CD4-positive, alpha-beta T cell treated with Interleukin-12 subunit alpha and Interleukin-12 subunit beta, for 1 hour (primary cell): ENCODE measurements at places on chromosomes 7 and 10.
A peak's percentile ranks its signal among the peaks of the same experiment; 100 is the strongest.

DNA sequence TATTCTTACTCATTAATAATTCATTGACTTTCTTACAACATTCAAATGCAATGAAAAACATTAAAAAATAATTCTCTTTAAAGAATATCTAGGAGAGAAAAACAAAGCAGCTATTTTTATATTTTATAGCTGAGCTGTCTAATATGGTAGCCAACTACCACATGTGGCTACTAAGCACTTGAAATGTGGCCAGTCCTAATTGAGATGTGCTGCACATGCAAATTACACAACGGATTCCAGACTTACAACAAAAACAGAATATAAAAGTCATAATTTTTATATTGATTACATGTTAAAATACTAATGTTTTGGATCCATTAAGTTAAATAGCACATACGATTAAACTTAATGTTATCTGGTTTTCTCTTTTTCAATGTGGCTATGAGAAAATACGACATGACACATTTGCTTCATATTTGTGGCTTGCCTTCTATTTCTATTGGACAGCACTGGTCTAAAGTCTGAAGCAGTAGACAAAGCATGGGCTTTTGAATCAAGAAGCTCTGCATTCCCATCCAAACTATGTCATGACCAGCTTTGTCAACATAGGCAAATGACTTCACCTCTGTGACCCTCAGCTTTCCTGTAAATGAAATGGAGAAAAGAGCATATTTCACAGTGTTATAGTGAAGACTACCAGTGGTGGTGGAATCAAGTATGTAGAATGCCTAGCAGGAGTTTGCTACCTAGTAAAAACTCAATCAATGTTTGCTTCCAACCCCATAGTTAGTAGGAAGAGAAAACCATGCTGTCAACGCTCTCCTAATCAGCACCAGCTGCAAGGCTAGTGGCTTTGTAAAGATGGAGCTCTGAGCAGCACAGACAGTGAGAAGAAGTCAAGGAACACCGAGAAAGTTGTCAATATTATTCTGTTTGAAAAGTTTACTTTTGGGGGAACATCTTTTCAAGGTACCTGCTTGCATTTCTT lies 37.1 kb upstream of the GDF10 start:
- DNase-seq = no peak

DNA sequence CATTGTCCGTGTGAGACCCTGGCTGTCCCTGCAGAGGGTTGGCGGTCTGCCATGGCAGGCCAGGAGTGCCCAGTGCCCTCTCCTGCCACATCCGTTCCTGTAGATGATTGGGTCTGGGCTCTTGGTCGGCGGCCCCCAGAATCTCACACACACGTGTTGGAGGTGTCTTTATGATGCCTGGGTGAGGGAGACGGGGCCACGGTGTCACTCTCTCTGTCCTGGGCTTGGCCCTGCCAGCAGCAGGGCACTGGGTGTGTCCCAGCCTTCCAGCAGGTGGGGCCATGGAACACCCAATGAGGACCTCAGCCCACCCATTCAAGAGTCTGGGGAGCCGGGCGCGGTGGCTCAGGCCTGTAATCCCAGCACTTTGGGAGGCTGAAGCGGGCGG lies 30.2 kb downstream of the UNC5B start:
- DNase-seq = no peak

GRCh38 chr7:40297741-40298311 lies 163.0 kb downstream of the SUGCT start:
- DNase-seq = no peak

GRCh38 chr10:76160446-76161300 lies 729.2 kb downstream of the LRMDA start:
- DNase-seq = no peak

DNA sequence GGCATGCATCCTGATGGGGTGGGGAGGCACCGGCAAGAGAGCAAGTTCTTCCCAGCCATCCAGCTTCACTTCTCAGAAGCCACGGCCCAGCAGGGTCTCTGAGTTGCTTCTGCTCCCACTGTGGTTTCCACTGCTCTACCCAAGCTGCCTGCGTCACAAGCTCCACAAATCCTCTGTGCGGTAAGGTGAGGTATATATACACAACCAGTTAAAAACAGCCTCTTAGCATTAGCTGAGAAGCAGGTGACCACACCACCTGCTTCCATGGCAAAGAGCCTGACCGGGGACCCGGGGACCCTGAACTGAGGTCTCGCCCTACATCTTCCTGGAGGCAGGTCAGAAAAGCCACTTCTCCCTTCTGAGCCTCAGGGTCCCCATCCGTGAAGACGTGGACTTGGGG lies 46.9 kb upstream of the NPFFR1 start:
- no peak for DNase-seq

DNA sequence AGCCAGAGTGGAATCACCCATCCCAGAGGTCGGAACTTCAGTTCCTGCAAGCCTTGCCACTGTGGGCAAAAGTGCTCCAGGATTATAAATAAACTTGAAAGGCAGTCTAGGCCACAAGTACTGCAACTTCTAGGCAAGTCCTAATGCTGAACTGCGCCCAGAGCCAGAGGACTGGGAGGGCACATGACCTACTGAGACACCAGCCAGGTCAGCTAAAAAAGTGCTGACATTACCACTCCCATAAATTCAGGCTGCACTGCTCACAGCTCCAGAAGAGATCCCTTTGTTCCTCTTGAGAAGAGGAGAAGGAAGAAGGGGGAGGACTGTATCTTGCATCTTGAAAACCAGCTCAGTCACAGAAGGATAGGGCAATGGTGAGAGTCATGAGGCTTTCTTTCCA lies 1084.1 kb upstream of the PHF14 start:
- DNase-seq = no peak

GRCh38 chr10:1638889-1639419 lies 98.4 kb downstream of the ADARB2 start:
- no peak for DNase-seq

DNA sequence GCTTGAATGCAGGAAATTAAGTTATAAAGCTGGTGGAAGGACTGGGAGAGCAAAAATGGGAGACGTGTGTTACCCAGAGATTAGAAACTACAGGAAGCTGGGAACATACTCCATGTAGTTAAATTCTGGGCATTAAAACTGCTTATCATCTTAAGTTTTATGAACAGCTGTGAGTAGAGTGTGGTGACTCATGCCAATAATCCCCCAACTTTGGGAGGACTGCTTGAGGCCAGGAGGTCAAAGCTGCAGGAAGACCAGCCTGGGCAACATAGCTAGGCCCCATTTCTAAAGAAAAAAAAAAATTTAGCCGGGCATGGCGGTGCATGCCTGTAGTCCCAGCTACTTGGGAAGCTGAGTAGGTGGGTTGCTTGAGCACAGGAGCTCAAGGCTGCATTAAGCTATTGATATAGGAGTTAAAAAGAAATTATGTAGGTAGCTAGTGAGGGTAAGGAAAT lies 56.2 kb upstream of the SEPHS1 start:
- no peak for DNase-seq

GRCh38 chr7:55110993-55111361 lies 92.2 kb downstream of the EGFR start:
- no peak for DNase-seq

GRCh38 chr7:22395222-22395621 lies 38.3 kb upstream of the RAPGEF5 start:
- no peak for DNase-seq

GRCh38 chr7:105141068-105141467 lies 127.1 kb downstream of the KMT2E start:
- peak; percentile 15 for DNase-seq

DNA sequence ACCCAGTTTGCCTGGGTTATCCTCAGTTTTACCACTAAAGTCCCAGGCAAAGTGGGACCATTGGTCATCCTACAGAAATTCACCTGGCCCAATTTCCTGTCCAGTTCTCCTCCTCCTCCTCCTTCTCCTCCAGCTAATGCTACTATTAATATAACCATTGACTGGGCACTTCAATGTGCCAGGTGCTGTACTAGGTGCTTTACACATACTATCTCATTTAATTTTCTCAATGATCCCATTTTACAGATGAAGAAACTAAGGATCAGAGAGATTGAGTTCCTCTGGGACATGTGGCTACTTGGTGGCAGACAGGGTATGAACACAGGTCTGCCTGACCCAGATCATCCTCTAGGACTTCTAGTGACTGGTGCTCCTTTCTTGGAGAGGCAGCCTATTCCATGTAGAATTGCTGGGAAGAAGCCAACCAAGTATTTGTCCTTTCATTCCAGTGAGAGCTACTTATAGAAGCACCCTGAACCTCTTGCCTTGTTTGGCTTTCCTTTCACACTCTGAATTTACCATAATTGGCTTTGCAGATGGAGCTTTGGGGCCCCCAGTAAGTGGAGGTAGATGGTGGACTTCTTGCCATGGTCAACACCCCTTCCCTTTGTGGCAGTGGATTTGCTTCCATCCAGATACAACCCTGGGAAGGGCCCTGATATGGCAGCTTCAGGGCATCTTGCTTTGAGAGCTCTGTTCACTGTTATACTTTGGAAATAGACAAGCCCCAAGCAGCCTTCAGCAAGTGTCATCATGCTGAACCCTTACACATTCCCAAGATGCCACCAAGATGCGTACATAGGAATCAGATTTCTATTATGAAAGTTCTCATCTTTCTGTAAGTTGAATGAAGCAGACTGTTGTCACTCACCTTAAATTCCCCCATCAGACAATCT lies 78.7 kb downstream of the MYOF start:
- no peak for DNase-seq

DNA sequence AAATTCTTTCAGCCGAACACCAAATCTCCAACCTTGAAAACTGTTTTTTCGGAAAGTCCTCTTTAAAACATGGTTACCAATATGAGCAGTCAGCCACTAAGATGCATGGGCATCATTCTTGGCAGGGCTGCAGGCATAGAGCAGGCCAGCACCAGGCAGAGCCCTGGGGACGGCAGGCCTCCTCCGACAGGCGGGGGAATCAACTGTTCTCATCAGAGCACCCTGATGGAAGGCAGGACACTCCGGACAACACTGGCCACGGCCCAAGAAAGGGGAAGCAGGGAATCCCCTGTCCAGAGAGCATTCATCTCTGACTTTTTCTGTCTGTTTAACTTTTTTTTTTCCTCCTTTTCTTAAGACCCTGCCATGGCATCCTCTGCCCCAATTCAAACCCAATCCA lies 1.4 kb upstream of the NOS3 start:
- DNase-seq = no peak

- no peak for DNase-seq
Measured at GRCh38 chr10:2278363-2278762, 541.0 kb upstream of the ADARB2 start.

- no peak for DNase-seq
Measured at GRCh38 chr10:63884426-63884825, 363.2 kb downstream of the REEP3 start.

DNA sequence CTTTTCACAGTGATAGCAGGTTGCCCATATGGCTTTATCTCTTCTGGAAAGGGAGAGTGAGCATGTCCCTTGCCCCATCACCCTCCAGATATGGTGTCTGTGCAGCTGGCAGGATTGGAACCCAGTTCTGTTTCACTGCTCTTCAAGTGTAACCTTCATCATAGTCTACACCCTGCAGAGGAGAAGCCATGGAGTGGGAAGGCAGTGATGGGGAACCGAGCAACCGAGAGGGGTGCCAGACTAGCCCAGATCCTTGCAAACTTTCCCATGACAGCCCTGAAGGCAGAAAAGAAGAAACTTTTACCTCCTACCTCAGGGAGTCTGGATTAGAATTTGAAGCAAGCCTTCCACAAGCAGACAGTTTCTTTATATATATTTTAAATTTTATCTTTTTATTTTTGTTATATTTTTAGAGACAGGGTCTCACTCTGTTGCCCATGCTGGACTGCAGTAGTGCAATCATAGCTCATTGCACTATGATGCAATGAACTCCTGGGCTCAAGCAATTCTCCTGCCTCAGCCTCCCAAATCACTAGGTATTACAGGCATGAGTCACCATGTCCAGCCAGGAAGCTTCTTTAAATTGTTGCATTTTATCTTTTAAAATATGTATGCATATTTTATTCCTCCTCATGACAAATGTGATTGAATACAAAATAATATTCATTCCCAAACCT lies 133.3 kb downstream of the KCNMA1 start:
- no peak for DNase-seq

GRCh38 chr7:6375348-6376101 lies 72.2 kb downstream of the DAGLB start:
- peak; percentile 25 for DNase-seq

GRCh38 chr10:102837230-102837721 lies at the start of gene CYP17A1:
Gene CYP17A1 (minus strand): TSS chr10:102837413. CDS start chr10:102837361, 52 bp downstream.
- DNase-seq = no peak

DNA sequence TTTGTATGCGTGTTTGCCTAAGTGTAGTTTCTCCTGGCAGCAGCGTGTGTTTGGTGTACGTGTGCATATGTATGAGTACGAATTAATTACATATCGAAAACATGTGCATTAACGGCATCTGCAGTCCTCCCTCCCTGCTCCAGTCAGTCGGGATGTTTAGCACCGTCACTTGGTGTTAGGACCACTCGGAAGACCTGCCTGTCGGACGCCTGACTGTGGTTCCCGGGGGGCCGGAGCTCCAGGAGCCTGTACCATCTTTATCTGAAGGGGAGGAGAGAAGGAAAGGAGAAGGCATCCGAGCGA lies 1.1 kb upstream of the CNTNAP2 start:
- no peak for DNase-seq

DNA sequence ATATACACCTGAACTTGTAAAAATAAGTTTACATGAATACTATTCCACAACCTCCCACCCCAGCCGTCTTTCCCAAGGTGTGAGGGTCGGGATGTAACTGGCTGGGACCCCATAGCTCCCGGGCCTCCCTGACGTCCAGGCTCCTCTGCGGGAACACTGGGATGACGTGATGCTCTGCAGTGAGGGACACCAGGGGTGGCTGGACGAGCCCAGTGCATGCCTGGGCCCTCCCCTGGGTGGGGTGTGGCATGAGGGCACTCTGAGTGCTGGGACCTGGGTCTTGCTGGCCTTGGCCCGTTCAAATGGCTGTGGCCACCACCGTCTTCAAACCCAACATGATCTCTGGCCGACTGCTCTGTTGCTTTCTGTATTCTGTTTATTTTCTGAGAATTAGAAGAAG lies 182.4 kb downstream of the DNAJB6 start:
- no peak for DNase-seq

DNA sequence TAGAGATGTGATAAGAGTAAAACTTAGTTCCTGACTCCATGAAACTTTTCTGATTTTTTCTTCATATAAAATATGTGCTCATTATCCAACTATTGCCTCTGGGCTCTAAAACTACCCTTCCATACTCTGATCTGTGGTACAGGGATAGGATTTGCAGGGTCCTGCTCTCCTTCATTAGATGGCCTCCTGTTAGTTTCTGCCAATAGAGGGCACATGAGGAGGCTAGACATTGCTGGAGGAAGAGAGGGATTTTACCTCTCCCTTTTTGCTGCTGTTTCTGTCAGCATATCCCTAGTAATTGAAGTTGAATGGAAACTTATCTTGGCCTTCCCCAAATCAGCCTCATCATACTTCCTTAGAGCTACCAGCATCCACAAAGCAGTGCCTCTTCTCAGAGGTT lies 269.4 kb downstream of the NXPH1 start:
- DNase-seq = no peak

GRCh38 chr7:107133396-107133795 lies 35.4 kb upstream of the HBP1 start:
- no peak for DNase-seq
